ENCODE measurements at places on chromosomes 3 and 15.

GRCh38 chr15:34588046-34588674, 4.7 kb upstream of the GOLGA8B start:
- DNase-seq, result peak; percentile 38

DNA sequence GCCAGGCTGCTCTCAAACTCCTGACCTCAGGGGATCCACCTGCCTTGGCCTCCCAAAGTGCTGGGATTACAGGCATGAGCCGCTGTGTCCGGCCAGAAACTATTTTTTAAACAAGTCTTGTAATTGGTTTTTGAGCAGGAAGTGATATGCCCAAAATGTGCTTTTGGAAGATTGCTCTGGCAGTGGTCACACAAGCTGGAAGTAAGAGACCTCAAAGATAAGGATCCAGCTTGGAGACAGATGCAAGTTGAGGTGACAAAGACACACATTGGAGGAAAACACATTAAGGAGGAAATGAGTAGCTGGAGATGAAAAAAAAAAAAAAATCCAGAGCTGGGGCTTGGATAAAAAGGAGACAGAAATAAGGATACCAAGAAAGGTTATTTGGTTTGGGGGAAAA, 6.3 kb downstream of the TM4SF18 start:
- DNase-seq, result no peak

DNA sequence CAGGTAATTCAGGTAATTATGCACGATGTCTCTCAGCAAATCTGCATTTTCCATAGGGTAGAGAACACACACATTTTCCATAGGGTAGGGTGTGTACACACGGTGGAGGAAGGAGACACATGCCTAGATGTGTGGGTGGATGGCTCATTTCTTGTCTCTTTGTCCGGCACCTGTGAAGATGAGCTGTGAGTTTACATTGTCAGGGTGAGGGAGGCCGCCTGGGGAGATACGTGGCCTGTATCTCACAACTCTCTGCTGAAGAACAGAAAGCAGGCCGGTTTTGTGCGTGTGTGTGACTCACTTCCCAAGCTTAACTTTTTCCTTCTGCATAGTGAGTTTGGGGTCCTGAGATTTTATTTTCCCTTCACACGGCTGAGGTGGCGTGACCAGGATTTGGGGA, 60.3 kb downstream of the SLC6A6 start:
- DNase-seq, result no peak

GRCh38 chr15:57018151-57018550, 99.7 kb downstream of the TCF12 start:
- no peak for DNase-seq

GRCh38 chr3:172592898-172593669, 69.9 kb upstream of the TNFSF10 start:
- no peak for DNase-seq

- no peak for DNase-seq
Measured at GRCh38 chr15:36612063-36612788, 32.8 kb downstream of the CDIN1 start.

DNA sequence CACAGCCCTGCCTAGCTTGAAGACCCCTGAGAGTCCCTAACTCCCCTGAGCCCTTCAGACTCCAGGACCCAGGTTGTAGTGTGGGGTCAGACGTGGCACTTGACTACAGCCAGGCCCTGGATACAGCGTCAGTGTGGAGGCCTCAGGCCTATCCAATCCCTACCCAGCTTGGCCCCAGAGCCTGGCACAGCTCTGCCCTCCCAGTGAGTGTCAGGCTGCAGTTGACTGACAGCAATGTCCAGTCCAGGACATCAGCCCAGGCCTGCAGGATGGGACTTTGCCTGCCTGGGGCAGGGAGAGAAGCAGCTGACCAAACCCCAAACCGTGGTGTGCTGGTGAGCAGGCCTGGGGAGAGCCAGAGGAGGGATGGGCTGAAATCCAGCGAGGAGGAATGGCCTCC, 27.3 kb downstream of the KLF13 start:
- peak; percentile 62 for DNase-seq

DNA sequence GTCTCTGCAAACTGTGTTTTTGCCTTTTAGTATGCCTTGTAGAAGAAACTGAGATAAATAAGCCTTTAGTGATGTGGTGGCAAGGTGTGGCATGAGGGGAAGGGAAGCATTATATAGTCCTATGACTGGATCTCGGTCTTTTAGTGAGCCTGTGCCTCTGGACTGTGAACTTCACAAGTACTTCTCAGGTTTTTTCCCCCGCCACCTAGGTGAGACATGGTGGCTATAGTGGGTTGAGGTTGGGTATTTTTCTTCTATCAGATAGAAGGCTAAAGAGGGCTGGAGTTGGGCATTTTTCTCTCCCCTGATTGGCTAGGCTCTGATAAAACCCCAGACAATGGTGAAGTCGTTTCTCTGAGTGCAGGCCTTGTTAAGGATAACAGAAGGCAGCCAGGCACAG, 38.7 kb upstream of the ZFAND6 start:
- no peak for DNase-seq

DNA sequence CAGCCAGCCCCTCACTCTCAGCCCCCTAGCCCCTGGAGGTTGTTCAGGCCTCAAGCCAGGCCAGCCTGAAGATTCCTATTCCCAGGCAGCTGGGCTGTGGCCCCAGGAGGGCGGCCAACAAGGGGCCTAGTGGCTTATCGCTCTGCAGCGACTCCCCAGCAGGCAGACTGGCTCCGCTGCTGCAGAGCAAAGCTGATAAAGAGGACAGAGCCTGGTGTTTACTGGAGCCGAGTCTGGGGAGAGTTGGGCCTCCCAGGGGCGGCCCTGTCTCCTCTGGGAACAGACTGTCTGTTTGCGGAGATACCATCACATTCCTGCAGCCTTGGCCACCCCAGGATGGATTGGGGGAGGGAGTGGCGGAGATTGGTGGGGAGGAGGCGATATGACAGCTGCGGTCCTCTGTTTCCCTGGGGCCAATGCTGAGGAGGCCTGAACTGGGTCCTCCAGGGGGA, 22.4 kb upstream of the SMAD6 start:
- no peak for DNase-seq

GRCh38 chr3:138493804-138494606, 59.6 kb downstream of the ESYT3 start:
- no peak for DNase-seq

DNA sequence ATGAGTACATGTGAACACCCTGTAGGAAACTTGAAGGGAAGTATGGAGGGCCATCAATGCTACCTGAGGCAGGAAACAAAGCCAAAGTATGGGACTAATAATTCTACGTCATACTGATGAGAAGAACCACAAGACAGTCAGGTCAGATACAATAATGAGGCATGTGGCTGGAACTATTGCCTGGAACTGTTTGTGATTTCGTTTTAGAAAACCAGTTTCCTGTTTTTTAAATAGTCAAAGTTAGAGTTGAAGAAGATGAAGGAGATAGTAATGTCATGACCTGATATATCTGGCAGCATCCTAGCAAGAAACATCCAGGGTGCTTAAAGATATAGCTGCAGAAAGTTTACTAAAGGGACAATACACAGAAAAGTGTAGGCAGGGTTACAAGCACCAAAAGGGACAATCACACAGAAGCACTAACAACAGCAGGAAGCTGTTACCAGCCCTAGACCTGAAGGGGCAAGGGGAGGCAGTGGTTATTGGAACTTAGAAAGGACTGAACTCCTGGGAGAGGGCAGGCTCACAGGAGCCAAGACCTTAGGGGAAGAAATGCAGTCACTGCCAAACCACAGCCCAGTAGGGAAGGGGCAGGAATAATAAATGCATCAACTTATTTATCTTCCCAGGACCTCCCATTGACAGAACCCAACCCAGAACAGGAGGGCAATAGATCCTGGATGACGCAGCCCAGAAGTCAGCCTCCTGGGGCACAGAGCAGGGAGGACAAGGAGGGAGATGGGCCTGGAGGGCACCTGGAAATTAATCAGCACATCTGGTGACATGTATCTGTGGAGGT, 302.1 kb upstream of the STT3B start:
- no peak for DNase-seq

- no peak for DNase-seq
Measured at GRCh38 chr3:11162401-11163345, 8.4 kb downstream of the HRH1 start.

- no peak for DNase-seq
Measured at GRCh38 chr15:92392462-92392861, 1.2 kb upstream of the ST8SIA2 start.

GRCh38 chr3:179146911-179147513, 1.1 kb upstream of the PIK3CA start:
- DNase-seq, result no peak

DNA sequence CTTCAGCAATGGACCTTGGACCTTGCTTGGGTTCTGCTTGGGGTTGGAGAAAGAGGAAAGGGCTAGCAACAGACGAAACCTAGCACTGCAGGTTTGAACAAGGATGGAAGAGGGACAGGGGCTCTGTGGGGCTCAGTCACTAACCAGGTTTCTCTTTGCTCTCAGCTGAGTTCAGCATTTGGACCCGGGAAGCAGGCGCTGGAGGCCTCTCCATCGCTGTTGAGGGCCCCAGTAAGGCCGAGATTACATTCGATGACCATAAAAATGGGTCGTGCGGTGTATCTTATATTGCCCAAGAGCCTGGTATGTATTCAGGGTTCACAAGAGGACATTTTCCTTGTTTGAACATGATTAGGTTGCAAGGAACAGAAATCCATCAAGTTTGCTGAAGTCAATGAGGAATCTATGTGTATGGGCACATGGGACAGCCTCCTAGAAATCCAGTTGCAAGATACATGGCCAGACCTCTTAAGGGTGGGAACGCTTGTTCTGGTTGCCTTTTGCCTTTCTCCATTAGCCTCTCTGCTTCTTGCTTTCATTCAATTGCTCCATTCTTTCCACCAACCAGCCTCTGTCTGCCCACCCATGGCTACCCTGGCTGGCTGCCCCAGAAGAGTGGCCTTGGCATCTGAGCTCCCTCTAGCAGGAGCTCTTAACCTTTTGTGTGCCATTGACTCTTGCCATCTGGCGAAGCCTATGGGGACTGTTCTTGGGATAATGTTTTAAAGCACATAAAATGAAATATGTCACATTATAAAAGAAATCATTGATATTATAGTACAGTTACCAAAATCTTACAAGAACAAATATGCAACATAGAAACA, 55.9 kb downstream of the DNASE1L3 start:
- no peak for DNase-seq

- DNase-seq, result no peak
Measured at GRCh38 chr3:69058180-69058946, 6.2 kb upstream of the TMF1 start.

DNA sequence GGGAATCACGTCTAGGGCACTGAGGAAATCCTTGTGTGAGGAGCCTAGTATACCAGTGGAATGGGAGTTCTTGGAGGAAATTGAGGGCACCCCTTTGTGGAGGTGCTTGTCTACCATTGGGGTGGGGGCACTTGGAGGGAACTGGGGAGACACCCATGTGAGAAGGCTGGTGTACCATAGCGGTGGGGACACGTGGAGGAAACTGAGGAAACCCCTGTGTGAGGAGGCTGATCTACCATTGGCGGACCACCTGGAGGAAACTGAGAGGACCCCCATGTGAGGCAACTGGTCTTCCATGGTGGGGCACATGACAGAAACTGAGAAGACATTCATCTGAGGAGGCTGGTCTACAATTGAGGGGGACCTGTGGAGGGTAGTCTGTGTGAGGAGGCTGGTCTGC, 164.5 kb downstream of the FBLN2 start:
- DNase-seq, result no peak

GRCh38 chr15:68365140-68365745, 66.7 kb downstream of the ITGA11 start:
- no peak for DNase-seq

- no peak for DNase-seq
Measured at GRCh38 chr15:63263519-63263918, 13.9 kb upstream of the APH1B start.

DNA sequence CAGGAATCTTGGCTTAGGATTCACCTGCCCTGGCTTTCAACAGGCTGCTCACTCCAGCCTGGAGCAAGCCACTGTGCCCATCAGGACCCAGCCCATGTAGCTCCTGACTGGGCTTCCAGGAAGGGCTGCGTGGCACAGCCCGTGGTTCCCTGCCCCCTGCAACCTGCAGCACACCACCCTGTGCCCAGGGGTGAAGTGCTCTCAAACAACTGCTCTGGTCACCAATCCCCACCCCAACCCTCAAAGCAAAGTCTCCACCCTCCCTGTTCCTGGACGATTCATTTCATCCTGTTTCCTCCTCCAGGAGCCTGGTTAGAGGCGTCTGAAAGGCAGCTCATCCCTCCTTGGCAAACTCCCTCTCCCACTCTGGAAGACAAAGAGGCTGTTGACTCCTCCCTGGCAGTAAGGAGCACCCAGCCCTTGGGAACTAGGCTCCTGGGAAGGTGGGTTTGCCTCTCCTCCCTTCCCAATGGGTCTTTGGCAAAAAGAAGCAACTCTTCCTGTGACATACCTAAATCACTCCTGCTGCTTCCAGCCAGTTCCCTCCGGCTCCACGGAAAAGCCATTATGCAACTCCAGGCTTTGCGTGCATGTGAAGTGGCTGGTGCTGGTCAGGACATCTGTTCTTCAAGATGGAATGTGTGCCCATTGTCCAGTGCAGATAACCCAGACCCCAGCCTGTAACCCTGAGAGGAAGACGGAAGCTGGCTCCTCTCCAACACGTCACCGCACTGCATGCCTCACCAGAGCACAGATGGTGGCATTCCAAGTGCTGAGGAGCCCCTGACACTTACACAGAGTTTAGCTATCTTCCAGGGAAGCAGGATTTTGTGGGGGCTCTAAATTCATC, 29.1 kb upstream of the VIPR1 start:
- no peak for DNase-seq

DNA sequence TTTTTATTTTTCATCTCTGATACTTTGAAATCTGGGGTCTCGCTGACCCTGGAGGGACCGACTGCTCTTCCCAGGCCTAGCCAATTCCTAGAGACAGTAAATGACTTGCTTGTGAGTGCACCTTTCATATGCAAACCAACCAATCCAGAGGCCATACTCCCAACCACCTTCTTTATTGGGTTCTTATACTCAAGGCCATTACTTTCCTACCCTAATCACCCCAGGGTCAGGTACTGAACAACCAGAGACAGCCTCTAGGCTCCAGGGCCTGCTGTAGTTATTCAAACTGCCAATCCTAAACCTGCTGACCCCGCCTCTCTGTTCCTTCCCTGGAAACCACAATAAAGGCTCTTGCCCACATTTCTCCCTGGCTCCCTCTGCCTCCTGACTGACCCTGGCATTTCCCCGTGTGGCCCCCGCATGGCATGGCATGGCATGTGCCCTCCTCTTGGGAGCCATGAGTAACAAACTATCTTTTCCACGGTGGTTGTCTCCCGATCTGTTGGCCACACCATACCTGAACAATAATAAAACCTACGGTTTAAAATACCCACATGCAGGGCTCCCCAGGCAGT, 42.9 kb downstream of the ADCY5 start:
- no peak for DNase-seq

GRCh38 chr3:174243171-174243570, 616.0 kb upstream of the NAALADL2 start:
- no peak for DNase-seq

GRCh38 chr15:99076555-99077308, 28.1 kb upstream of the SYNM start:
- DNase-seq, result peak; percentile 17

DNA sequence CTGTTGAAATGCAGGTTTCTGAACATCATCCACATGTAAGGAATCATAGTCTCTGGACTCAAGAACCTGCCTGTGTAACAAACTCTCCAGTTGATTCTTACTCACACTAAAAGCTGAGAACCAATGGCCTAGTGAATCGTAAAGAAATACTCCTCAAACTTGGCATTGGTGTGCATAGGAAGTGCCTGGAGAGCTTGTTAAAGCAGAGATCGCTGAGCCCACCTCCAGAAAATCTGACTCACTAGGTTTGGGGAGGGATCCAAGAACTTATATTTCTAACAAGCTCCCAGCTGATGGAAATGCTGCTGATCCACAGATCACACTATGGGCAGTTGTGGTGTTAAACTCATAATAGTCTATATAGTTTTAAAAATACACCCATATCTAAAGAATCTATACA, 55.8 kb upstream of the LMCD1 start:
- peak; percentile 8 for DNase-seq

Data from hippocampal formation (tissue), 2 donors.